ENCODE measurements at places on chromosomes 11 and 22.
A peak's percentile ranks its signal among the peaks of the same experiment; 100 is the strongest.

GRCh38 chr22:45397806-45398205, 15.6 kb downstream of the SMC1B start:
- no peak for DNase-seq

DNA sequence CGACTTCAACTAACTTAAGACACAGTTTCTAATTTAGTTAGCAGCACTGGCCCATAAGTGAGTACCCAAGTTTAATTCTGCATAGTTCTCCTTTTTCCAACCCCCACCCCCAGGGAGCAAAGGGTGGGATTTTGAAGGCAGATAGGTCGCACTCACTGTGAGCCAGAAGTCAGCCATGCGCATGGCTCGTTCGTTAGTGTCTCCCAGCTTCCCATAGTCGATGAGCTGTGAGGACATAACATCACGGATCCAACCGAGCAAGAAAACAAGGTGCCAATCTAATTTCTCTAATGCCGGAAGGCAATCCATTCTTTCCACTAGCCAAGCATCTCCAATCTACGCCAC, 577 bp downstream of the MRPL17 start:
- no peak for DNase-seq

- no peak for DNase-seq
Observed at GRCh38 chr11:123407130-123407995, 22.7 kb upstream of the GRAMD1B start.

DNA sequence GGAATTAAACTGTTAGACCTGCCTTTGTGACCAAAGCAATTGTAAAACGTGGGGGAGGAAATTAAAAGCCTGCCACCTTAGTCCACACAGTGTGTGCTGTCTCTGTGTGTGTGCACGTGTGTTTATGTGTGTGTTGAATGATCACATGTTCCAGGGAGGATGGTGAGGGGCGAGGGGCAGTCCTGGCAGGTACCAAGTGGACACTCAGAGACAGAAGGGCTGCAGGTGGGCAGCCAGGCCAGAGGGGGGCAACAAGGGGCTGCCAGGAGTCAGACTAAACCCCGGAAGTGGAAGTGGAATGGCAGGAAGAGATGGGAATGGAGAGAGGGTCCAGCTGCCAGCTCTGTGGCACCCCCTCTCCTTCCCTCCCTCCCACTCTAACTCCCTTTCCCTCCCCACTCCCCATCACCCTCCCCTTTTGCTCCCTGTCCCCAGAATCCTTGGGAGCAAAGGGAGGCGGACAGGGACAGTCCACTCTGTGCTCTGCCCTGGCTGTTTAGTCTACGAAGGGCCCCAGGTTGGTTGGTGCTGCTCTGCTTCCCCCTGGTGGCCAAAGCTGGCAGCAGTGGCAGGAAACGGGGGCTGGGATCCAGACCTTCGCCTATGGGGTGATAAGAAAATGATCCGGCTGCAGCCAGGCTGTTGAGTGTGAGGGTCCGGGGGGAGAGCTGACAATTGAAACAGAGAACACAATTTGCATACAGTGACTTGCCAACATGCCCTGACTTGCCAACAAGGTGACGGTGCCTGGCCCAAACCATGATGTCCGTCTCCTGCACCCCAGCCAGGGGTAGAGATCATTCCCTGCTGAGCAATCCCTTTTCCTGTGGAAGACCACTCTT, 24.4 kb downstream of the P2RY2 start:
- DNase-seq = peak; percentile 60

GRCh38 chr11:33043221-33043830, 4.0 kb downstream of the TCP11L1 start:
- no peak for DNase-seq

- no peak for DNase-seq
Observed at GRCh38 chr11:103978616-103979595, 57.5 kb upstream of the DDI1 start.

GRCh38 chr22:18071968-18072310, 5.9 kb upstream of the PEX26 start:
- no peak for DNase-seq

GRCh38 chr11:62832336-62833234, at the start of gene TEX54:
Gene TEX54, minus strand, starts transcription at chr11:62832841.
- DNase-seq = peak; percentile 40

DNA sequence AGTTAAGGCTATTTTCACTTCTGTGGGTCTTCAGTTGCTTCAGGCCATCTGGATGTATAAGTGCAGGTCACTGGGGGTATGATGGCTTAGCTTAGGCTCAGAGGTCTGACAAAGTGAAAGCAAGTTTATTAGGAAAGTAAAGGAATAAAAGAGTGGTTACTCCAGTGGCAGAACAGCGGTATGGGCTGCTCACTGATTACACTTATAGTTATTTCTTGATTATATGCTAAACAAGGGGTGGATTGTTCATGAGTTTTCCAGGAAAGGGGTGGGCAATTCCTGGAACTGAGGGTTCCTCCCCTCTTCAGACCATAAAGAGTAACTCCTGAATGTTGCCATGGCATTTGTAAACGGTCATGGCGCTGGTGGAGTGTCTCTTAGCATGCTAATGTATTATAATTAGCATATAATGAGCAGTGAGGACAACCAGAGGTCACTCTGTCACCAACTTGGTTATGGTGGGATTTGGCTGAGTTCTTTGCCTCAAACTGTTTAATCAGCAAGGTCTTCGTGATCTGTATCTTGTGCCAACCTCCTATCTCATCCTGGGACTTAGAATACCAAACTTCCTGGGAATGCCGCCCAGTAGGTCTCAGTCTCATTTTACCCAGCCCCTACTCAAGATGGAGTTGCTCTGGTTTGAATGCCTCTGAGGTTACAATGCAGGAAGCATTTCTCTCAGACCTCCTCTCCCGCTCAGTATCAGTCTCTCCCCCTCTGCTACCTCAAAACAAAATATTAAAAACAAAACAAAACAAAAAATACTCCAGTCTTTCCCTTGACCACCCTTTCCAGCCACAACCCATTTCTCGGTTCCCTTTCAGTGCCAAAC, 106.6 kb upstream of the SLC22A12 start:
- DNase-seq = no peak

- no peak for DNase-seq
Observed at GRCh38 chr11:125072218-125072960, 9.3 kb downstream of the SLC37A2 start.

- no peak for DNase-seq
Observed at GRCh38 chr22:37386441-37386840, 40.8 kb downstream of the ELFN2 start.

GRCh38 chr11:128053981-128054931, 533.1 kb downstream of the ETS1 start:
- no peak for DNase-seq

- DNase-seq = no peak
Observed at GRCh38 chr11:75262961-75263852, 22.6 kb downstream of the TPBGL start.

DNA sequence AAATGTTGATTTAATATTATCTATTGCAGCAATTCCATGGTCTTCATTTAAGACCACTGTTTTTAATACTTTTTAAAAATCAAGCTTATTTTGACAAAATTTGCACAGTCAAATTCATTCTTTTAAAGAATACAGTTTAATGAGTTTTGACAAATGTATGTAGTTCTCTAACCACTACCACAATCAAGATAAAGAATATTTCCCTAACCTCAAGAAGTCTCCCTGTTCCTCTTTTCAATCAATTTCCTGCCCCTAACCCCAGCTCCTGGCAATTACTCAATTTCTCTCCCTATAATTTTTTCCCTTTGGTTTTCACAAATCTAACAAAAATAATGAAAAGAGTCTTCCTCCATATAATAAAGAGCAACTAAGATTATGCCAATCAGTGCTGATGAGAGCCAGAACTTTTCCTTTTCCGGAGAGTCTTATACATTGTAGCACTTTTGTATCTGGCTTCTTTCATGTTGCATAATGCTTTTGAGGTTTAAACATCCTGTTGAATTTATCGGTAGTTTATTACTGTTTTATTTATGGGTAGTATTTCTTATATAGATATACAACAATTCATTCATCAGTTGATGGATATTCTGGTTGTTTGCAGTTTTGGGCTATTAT, 231.7 kb downstream of the AASDHPPT start:
- no peak for DNase-seq
